Ureter (tissue), 1 donor: ENCODE measurements at places on chromosomes 13 and 19.

GRCh38 chr19:20287070-20287469 is 120.1 kb downstream of the ZNF486 start:
- DNase-seq: no peak

DNA sequence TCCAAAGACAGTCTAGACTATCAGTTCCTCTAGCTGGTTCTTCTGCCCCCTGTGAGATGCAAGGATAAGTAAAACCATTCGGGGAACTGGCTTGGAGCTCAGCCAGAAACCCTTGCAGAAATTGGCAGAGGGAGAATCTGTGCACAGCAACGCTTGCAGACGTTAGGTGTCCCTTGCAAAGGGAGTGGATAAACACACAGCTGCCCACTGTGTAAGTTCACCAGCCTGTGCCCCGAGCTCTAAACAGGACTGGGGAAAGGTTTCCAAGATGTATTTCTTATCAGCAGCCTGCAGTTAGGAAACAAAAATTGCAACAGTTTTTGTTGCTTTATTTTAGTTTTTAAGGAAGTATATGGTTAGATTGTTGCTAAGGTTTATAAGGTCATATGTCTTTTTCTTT is 19.0 kb upstream of the ADGRE1 start:
- no peak for DNase-seq

- no peak for DNase-seq
These were observed 42.1 kb downstream of the STK24 start for GRCh38 chr13:98534821-98535220.

- no peak for DNase-seq
These were observed 664.2 kb upstream of the SLC10A2 start for GRCh38 chr13:103730407-103730806.

DNA sequence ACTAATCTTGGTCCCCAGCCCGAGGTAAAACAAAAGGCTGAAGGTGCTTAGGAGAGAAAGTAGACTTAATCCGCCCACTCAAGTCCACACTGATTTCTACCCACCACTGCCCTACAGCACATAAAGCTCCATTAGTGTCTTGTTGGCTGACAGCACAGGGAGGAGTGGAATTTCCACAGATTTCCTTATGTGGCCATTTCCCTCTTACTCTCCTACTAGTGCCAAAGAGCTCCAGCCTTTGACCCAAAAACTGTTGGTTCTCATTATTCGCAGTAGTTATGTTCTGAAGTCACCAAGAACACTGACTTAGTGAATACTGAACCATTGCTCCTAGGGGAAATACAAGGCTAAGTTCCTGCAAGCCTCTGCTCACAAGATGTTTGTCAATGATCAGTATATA is 61.2 kb downstream of the RAB20 start:
- no peak for DNase-seq

DNA sequence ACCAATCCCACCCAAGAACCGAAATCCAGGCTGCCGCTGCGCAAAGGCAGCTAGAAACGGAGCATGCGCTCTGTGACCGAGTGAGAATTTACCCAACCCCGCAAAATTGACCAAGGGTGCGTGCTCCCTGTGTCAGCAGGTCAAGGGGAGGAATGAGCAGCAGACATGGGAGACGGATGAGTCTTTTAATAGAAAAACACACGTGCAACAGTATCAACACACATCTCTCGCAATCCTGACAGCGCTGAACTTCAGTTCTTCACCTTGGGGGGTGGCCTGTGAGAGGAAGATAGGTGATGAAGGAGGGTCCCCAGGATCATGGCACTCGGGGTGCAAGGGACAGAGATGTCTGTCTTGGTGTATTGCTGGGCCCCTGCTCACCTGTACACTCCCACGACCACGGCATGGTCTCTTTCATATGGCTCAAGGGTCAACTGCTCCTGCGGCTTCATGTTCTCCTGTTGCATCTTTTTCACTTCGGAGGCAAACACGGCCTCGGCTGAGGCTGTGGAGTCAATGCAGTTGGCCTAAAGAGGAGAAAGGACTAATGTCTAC is 402 bp upstream of the DYRK1B start:
- no peak for DNase-seq
